Stimulated activated CD8-positive, alpha-beta memory T cell treated with anti-CD3 and anti-CD28 coated beads, Interleukin-7, amount 100 ng/mL, for 4 hours (primary cell): ENCODE measurements at places on chromosomes 16 and 17.

- DNase-seq = no peak
Measured at GRCh38 chr17:62794666-62794971, 13.5 kb downstream of the MARCHF10 start.

GRCh38 chr17:73342541-73343167 lies 30.9 kb upstream of the CDC42EP4 start:
- DNase-seq = no peak

DNA sequence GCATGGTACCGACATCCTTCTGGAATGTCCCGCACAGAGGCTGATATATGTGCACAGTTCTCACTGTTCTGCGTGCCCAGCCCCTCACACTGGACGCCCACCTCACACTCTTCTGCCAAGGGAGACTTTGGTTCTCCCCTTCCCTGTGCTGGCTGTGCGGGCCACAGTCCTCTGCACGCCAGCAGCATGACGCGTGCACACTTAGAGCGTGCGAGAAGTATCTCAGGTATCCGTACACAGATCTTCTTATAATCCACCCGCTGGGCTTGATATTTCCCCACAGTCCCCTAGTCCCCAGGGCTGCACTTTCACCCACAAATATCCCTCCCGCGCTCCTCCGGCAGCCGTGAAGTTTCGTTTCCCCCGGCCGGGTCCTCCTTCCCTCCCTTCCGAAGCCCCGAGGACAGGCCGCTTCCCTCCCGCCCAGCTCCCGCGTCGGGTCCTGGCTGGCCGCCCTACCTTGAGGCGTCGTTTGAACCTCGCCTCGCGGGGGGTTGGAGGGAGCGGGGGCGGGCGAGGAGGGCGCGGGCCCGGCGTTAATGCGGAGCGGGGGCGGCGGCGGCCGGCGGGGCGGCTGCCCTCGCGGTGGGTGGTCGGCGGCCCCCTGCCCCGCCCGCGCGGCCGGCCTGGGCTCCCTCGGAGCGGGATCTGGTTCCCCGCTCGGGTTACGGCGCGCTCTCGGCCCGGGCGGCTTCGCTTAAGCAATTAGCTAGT lies 5.0 kb upstream of the FOXF1 start:
- no peak for DNase-seq

GRCh38 chr17:79933863-79934652 lies 94.8 kb upstream of the CBX4 start:
- no peak for DNase-seq

- DNase-seq = no peak
Measured at GRCh38 chr16:29644338-29644857, 18.6 kb upstream of the SPN start.

DNA sequence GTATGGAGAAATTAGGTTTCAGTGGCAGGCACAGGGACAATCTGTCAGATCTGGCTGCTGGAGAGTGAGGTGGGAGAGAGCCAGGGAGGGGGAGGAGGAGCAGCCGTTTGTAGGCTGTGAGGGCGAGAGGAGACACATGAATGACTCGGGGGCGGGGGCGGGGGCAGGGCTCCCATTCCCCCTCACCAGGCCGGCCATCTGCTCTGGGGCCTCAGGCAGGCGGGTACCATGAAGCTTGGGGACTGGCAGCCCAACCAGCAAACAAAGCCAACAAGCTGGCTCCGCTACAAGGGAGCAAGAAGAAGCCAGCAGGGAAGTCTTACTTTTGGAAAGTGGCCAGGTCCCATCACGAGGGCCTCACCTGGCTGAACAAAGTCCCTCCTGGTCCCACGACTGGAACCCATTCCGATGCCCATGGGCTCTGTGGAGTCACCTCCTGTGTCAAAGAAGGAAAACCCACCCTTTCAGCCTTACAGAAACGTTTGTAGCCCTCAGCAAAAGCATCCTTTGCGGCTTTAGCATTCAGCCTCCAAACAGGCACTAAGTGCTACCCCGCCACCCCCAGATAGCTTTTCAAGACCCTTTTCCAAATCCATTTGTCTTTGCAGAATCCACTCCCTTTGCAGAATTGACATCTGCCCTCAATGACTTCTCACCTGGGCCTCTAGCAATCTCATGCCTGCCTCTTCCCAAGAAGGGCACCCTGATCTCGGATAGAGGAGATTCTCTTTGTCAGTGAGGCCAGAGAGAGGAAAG lies 9.2 kb upstream of the SSTR2 start:
- no peak for DNase-seq

- DNase-seq = no peak
Measured at GRCh38 chr16:28977703-28978662, 3.4 kb downstream of the SPNS1 start.

DNA sequence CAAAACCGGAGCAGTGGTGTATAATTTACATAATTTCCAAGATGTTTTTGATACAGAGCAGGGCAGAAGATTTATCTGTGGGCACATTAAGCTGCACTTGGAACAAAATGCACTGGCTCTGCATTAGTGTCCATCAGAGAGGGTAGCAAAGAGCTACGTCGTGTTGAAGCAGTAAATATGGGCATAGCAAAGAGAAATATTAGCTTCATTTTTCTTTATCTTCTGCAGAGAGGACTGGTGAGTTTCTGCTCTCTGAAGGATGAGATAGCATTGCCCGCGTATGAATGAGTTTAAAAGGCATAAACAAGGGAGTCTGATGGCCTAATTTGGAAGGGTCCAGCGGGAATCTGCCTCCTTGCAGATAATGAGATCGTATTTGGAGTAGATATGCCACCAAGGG lies 227.8 kb upstream of the CDH11 start:
- no peak for DNase-seq

DNA sequence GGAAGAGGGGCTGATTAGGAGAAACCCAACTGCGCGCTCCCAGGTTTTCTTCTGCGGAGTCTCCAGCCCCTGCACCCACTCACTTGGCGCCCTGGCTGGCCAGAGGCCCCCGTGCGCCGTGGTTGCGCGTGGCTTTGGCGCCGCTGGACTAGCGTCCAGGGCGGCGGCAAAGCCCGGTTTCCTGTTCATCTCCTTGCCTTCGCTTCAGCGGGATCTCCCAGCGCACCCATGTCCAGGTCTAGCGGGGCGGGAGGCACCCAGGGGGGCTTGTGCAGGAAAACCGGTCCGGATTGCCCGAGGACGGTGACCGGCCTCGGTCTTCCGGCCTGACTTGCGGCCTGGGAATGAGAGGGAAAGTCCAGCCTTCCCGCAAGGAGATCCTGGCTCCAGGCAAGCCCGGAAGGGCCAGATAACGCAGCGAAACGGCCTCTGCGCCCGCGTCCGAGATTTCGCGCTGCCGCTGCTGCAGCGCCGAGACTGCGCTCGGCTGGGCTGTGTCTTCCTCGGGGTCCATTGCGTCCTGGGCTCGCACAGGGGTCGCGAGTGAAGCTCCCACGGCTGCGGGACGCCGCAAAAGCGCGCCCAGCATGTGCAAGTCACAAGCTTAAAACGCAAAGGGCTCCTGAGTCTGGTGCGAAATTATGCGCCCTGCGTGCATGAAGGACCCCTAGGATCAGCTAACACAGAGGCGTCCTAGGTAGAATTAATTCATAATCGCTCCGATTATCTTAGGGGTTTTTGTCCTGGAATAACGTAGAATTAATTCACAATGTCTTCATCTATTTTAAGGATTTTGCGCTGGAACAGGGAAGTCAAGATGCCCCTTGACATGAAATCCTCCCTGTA lies 5.7 kb downstream of the FOXF1 start:
- no peak for DNase-seq

- DNase-seq = no peak
Measured at GRCh38 chr17:45994987-45995386, 4.1 kb upstream of the STH start.

DNA sequence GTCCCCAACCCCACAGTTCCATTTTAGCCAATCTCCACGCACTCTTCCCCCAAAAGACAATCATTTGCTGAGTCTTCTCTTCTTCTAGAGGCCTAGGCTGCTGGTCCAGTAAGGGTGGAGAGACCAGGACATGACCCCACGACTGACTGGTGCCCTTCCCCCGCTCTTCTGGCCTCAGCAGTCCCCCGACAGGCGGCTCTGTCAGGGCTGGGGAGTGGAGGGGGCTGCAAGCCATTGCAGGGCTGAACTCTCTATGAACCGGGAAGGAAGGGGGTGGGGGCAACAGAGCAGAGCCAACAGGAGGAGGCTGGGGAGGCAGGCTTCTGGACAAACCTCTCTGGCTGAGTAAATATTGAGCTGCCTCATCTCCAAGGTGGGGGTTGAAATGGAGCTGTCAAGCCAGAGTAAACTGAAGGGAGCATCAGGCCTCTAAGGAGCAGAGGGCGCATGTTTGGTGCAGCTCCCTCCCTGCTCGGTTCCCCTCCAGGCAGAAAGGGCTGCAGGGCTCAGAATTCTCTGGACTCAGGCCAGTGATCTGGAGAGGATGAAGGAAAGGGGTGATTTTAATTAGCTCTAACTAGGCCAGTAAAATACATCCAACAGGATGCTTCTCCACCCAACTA lies 8.7 kb downstream of the HOXB1 start:
- DNase-seq = no peak

DNA sequence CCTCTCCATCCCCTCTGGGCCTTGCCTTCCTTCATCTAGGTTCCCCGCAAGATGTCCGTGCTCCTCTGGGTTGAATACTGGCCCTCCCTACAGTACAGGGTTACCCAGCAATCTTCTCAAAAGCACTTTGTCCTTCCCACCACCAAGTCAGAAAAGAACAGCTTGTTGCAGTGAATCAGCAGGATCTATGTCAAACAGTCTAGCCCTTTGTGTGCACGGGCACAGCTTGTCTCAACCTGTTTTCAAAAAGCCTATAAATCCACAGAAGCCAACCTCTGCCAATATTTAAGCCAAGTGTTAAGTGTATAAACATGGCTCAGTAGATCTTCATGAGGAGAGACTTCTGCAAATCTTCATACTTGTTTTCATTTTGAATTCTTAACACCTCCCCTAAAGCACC lies 25.2 kb downstream of the C17orf67 start:
- DNase-seq = no peak

DNA sequence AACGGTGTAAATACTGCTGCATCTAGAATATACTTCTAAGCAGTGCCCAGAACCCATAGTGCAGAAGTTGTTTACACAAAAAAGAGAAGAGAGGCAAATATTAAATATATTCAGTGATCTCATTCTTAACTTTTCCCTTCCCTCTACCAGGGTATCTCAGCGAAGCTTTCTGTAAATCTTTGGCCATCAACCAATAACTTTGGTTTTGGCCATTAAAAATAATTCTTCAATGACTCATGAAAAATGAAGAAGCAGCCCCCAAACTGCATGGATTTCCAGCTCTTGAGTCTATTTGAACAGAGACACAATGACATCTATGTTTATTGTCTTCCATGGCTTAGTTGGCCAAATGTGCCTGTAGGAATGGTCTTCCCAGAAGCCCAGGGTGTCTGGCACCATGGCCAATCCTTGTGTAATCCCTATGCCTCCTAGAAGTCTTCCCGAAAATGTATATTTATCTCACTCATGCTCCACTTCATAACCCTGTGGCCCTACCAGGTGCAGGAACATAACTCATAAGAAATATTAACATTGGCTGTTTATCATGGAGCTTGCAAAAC lies 646.6 kb downstream of the TOX3 start:
- DNase-seq = no peak

DNA sequence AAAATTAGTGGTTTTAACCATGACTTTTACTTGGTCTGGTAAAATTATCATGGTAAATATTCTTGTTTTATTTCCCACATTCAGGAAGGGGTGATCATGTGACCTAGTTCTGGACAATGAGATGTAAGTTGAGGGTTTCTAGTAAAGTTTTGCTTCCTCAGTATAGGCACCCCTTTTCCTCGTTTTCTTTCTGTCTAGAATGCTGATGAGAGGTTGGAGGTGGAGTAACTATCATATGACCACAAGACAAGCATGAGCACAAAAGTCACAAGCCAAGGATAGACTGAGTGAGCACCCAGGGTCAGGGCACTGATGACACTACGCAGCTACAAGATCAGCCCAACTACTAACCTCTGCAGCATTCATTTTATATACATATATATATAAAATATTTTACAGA lies 53.9 kb downstream of the MYO1D start:
- no peak for DNase-seq

- DNase-seq = no peak
Measured at GRCh38 chr16:1615761-1616160, 3.6 kb downstream of the CRAMP1 start.

DNA sequence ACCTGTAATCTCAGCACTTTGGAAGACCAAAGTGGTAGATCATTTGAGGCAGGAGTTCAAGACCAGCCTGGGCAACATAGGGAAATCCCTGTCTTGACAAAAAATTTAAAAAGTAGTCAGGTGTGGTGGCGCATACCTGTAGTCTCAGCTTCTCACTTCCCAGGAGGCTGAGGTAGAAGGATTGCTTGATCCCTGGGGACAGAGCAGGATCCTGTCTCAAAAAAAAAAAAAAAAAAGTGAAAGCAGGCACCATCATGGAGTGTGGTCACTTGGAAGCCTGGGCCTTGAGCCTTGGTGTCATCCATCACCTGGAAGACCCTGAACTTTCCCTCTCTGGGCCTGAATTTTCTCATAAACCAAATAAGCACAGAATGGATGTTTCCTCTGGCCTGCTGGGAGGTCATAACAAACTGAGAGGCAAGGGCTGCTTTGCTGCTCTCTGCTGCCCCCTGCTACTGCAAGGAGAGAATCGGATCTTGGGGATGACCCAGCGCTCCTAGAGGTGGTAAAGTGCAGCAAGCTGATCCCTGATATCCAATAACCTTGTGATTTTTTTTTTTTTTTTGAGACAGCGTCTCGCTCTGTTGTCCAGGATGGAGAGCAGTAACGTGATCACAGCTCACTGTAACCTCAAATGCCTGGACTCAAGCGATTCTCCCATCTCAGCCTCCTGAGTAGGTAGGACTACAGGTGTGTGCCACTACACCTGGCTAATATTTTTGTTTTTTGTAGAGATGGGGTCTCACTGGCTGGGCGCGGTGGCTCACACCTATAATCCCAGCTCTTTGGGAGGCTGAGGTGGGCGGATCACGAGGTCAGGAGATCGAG lies 75.9 kb upstream of the RNU2-1 start:
- DNase-seq = no peak

GRCh38 chr17:21021208-21021803 lies 21.5 kb downstream of the USP22 start:
- no peak for DNase-seq
